ENCODE measurements at places on chromosomes 6 and 20.

DNA sequence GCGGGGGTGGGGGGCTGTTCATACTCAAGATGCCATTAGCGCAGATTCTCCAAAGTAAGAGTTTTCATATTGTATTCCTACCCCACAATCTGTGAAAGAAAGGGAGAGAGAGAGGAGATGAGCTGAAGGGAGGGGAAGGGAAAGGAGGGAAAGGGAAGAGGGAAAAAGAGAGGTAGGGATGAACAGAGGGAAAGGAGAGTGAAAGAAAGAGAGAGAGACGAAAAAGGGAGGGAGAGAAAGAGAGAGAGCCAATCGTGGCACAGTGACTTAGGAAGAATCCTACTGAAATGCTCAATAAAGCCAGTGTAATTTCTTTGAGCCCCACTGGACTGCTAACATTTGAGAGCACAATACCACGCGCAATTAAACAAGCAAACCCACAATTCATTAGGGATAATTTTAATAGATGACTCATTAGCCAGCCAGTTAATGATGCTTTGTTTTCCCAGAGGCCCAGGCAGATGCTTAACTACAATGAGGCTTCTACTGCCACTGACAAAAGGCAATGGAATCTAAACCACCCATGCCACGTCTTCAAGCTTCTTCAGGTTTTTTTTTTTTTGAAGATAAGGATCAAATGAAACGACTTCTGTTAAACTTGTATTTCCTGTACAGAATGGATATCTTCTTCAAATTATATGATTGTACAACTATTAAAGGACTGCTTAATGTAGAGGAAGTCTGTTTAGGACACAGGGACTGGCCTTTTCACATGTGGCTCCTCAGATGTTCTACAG lies 306.8 kb downstream of the FOXC1 start:
- no peak for DNase-seq

DNA sequence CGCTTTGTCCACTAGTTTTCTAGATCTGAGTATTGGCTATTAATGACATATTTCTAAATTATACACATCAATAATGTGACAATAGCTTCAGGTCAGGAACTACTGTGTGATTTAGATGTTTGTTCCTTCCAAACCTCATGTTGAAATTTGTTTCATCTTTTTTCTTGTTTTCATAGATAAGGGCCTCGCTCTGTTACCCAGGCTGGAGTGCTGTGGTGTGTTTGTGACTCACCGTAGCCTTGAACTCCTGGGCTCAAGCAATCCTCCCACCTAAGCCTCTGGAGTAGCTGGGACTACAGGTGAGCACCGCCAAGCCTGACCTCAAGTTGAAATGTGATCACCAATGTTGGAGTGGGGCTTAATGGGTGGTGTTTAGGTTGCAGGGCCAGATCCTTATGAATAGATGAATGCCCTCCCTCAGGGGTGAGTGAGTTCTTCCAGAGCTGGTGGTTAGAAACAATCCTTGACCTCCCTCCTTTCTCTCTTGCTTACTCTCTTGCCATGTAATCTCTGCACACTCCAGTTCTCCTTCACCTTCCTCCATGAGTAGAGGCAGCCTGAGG lies 5.9 kb upstream of the NQO2 start:
- DNase-seq = no peak

DNA sequence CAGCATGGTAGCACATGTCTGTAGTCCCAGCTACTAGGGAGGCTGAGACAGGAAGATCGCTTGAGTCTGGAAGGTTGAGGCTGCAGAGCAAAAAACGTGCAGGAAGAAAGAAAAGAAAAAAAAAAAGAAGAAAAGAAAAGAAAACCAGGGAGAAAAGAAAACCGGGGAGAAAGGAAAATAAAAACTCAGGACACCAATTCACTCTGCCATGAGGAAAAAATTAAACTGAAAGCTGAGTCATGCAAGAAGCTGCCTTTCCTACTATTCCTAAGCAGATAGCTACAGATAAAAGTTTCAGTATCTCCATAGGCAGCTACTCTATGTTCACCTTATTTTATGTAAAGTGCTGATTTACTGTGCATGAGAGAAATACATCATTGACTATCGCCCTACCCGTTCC lies 10.5 kb downstream of the PTGIS start:
- DNase-seq = no peak

DNA sequence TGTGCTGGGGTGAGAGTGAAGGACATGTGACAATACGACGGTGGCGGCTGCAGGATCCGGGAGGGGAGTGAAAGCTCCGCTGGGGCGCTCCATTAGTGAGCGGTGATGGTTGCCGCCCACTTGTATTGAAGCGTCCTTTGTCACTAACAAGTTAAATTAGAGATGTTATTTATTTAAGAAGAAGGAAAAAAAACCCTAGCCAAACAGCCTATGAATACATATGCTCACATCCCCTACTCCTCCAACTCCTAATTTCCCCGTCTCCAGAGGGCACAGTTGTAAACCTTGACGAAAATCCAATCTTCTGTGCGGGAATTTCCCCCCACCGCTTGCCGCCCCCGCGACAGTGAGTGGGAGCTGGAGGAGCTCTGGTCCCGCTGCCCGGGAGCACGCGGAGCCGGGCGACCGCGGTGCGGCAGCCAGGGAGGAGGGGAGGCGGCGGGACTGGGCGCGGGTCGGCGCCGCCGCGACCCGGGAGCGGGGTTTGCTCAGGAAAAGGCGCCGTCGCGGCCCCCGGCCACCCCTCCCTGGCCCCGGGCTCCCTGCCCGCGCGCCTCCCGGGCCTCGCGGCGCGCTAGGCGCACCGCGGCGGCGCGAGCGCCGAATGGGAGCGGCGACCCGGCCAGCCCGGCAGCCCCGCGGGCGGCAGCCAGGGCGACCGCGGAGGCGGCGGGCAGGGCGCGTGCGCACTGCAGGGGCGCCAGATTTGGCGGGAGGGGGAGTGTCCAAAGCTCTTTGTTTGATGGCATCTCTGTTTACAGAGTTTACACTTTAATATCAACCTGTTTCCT lies at the start of gene MYB:
MYB (plus strand) TSS at position 767 of the 791 bp plus-strand sequence. CDS start 206 bp downstream, outside the sequence.
- DNase-seq = peak; percentile 84

GRCh38 chr6:99559057-99559456 lies 9.4 kb downstream of the CCNC start:
- DNase-seq = no peak

GRCh38 chr6:44202972-44203750 lies 13.6 kb upstream of the MYMX start:
- DNase-seq = no peak

DNA sequence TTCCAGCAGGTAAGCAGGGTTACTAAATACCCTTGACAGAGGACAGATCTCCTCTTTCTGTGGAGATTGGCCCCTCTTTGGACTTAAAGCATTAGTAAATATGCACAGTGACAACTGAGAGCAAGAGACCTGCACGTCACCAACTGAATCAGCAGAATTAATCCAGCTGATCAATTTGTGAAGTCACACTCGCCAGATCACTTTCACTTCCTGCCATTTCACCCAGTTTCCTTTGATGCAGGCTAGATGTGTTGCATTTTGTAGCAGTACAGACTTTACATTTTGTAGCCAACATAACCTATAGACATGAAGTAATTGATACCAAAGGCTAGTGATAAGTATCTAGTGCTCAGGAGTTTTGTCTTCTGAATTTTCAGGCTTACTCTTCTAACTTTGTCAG lies 11.9 kb downstream of the SYNE1 start:
- no peak for DNase-seq

- DNase-seq = no peak
These were observed 109.6 kb upstream of the RREB1 start for GRCh38 chr6:6998194-6998569.

DNA sequence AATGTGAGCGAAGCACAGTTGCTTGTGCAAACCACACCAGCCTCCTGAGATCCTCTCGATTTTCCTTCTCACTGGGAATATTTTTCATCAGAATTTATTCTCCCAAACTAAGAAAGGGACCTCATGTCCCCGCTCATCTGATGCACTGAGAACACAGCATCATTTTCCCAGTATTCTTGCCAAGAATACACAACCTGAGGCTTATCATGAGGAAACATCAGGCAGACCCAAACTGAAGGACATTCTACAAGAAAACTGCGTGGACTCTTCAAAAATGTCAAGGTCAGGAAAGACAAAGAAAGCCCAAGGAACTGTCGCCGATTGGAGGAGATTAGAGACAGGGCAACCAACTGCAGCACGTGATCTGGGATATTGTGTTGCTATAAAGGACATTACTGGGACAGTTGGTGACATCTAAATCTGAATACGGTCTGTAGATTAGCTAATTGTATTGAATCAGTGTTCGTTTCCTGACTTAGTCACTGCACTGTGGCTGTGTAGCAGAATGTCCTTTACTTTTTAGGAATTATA lies 72.3 kb downstream of the SNX5 start:
- no peak for DNase-seq

DNA sequence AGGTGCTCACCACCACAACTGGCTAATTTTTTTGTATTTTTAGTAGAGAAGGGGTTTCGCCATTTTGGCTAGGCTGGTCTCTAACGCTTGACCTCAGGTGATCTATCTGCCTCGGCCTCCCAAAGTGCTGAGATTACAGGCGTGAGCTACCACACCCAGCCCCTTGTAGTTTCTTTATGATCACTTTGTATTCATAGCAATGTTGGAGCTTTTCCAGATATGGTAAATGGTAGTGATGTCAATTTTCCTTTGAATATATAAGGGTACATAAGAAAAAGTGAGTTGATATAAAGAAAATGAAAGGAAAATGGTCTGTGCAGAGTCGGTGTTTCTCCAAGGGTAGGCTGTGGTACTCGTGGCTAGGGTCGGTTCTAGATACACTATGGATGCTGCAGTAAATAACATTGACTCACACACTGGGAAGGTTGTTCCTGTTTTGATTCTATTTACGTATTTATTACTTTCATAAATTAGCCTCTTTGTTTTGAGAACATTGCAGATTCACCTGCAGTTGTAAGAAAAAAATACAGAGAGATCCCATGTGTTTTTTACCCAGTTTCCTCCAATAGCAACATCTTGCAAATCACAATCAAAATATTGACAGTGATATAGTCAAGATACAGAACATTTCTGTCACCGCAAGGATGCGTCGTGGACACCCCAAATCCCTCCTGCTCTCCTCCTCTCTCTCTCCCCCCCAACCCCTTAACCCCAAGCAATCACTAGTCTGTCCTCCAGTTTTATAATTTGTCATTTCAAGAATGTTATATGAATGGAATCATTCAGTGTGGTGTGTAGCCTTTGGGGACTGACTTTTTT lies 2.5 kb downstream of the ZNF831 start:
- no peak for DNase-seq

DNA sequence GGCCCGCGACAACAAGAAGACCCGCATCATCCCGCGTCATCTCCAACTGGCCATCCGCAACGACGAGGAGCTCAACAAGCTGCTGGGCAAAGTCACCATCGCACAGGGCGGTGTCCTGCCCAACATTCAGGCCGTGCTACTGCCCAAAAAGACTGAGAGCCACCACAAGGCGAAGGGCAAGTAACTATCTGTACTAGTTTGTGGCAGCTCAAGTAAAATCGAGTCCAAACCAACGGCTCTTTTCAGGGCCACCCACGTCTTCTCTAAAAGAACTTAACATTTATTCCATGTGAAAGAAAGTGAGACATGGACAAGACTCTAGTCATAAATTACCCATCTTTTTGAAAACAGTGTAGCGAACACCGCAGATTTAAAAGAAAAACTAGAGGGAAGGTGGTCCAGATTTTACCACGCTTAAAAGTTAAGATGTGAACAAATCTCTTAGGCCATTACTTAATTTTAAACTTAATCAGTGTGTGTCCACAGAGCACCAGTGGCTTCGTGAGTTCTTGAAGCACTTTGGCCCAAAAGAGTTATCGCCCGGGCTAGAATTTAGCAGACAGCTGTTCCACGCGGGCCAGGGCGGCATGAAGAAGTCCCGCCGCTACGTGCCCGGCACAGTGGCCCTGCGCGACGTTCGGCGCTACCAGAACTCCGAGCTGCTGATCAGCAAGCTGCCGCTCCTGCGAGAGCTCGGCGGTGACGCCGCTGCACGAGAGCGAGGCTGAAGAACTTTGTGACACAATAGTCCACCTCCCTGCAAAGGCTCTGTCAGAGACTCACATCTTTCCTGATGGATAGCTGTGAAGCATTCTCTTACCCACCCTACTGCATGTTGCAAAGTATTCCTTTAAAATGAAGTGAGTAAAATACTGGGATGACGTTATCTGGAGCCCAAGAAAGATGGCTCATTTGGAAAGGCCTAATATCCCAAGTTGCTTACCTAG lies 113.9 kb upstream of the PRSS16 start:
- DNase-seq = peak; percentile 58

DNA sequence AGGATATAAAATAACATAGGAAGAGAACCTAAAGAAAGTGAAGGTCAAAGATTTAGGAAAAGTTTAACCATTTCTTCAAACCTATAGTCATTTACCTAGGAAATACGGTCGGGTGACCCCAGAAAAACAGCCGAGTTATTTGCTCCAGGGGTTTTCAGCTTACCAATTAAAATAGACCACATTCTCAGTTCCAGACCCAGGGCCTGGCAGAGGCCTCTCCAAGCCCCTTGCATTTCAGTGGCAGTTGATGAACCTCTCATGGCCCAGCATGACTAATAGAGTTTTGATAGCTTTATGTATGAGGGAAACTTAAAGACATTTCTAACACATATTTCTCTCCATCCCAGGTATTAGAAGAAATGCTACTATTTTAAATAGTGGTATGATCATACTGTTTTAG lies 113.5 kb downstream of the OGFRL1 start:
- DNase-seq = no peak

- DNase-seq = no peak
These were observed 113.8 kb upstream of the ARMC2 start for GRCh38 chr6:108734271-108734922.

DNA sequence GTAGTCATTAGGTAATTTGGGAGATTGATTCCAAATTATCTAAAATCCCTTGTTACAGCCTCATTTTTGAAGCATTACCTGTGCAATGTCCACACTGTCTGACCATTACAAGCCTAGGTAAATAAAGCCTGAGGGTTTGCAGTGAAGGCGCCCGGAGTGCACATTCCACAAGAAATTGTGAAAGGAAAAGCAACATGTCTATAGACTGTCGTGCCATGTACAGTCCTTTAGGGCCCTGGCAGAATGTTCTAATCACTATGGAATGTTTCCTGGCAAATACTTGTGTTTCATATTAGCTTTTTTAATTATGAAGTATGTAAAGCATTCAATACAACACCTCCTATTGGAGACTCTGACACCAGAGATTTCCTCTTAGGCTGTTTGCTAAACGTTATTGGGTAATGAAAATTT lies 28.9 kb downstream of the PREP start:
- DNase-seq = no peak

- DNase-seq = no peak
These were observed 42.7 kb upstream of the HCRTR2 start for GRCh38 chr6:55131616-55132015.

DNA sequence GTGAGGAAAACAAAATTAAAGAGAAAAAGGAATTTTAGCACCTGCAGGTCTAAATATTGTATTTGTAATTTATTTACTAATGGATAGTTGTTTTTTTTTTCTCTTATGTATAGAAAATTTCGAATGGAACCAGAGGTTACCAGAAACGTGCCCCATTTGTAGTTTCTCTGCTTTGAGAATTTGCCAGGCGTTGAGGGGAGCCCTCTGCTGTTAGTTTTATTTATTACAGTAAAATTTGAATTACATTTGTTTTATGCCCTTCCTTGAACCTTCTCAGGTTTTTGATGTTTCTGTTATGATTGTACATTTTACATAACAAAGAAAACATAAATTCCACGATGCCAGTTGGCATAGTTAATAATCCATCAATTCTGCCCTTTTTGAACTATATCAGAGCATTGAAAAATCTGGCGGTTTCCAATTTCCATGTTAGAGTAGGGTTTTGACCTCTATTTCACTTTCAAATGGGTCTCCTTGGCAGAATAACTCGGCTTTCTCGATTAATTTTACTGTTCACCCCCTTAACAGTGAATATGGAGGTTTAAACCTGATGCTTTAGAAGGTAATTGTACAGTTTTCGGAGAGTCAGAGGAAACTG lies 35.1 kb upstream of the RFPL4B start:
- peak; percentile 50 for DNase-seq

GRCh38 chr20:51185277-51185676 lies 162.4 kb upstream of the KCNG1 start:
- no peak for DNase-seq

Measured in NCI-H774 (cell line).